Left lung (tissue), 14 donors: ENCODE measurements at places on chromosomes 5 and 9. TPM values are rescaled to one million over a fixed set of nuclear protein-coding genes. Genes with fewer than 3 reads are reported as not detected.

DNA sequence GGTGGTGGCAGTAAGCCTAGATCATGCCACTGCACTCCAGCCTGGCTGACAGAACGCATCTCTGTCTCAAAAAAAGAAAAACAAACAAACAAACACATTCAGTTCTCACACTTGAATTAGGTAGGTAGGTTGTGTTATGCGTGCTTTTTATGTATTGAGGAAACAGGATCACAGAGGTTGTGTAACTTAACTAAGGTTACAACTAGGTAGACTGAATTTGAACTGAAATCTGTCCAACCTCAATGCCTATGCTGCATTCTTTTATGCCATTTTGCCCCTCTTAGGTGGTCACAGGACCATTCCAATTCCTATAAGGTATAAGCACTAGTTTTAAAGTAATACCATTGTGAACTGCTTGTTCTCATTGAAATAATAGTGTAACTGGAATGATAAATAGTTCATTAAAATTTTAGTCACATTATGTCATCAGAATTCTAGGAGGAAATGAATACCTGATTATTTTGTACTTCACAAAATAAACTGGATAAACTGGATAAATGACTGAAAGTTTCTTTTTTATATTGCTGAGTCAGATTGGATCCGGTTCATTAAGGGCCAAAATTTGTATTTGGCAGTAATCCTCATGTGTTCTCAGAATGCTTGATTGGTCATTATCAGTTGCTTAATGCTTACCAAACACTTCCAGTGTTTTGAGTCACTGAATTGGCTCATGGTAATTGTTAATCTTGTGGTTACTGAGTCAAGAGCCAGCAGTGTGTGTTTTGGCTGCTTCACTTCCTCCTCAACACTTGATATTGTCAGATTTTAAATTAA is 7.1 kb downstream of the UBAP1 start:
- no peak for DNase-seq

- no peak for DNase-seq
These were observed 264.2 kb downstream of the CRB2 start for GRCh38 chr9:123620239-123620638.

DNA sequence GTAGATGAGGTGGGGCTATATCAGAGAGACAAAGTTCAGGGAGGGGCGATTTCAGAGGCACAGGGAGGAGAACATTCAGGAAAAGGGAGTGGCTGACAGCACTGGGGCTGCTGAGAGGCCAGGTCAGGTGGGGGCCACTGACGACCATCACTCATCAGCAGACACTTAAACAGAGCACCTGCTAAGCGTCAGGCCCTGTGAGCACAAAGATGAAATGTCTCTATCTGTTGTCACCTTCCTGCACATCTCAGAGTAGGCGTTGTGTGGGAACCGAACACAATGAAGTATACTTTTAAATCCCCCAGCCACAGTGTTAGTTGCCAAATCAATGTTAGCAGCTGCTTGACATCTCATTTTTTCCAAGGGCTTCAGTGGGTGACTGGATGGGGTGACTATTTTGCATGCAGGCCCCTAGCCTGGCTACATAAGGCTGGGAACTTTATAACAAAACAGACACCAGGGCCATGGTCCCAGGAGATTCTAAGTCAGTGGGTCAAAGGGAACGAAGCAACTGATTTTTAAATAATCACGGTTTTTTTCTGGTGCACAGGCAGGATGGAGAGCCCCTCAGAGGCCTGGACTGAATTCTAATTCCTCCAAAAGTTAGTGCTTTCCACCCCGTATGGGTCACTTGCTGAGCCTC is 31.1 kb upstream of the ANKRD18A start:
- no peak for DNase-seq

DNA sequence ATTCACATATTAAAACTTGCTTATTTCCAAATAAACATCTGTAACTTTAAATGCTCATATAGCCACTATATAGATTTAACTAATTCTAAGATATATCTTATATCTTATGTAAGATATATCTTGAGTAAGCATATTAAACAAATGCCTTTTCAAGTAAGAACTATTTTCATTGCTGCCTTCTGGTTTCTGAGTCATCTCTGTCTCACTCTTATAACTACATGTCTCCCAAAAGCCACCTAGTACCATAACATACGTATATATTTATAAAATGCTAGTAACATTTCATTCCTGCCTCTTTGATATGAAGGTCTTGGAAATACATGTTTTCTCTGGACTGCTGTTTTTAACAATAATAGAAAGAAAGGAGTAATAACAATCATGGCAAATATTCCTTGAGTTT is 429.5 kb downstream of the DTWD2 start:
- no peak for DNase-seq

GRCh38 chr5:139131465-139131864 is 66.7 kb downstream of the SIL1 start:
- no peak for DNase-seq

DNA sequence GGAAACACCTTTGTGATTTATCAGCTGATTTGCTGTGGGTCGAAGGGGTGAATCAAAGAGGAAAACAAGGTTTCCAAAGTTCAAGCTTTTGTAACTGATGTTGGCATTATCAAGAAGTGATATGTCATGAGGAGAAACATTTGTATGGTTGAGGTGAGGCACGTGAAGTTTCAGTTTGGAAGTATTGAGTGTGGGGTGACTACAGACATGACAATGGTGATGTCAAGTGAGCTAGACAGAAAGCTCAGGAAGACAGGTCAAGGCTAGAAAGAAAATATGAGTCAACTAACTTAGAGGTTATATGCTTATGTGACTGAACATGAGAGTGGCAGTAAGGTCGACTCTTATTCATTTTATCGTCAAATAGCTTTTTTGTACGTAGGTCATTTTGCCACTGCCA is 99.1 kb downstream of the RAB3C start:
- DNase-seq: no peak

DNA sequence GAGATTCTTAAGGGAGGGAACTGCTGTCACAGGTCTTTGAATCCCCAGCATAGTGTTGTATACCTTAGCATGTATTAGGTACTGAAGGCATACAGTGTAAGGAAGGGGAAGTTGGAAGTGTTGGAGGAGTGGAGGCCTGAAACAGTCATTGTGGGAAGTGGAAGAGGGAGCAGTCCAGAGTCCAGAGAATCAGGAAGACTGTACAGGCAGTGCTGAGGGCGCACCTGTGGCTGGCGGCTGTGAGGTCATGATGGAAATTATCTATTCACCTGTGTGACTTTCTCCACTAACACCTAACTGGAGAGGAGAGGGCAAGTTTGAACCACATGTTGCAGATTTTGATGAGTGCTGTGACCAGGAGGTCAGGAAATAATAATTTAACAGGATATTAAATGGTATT is 119.7 kb upstream of the NIPBL start:
- DNase-seq: no peak

DNA sequence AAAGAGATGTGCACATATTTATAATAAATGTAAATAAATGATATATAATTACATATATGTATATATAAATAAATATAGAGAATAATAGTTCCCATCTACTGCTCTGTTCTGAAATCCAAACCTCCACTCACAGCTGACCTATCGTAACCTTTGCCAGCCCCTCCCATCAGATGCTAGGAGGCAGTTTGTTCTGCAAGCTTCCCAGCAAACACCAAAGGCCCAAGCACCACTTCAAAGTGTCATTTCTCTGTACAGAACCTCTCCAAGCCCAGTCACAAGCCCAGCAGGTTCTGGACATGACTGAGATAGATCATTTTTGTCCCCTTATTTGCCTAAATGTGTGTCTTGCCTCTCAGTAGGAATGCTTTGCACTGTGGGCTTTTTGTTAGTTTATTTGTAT is 62.4 kb downstream of the MFAP3 start:
- no peak for DNase-seq

- no peak for DNase-seq
These were observed 35.3 kb downstream of the ERBIN start for GRCh38 chr5:65961633-65962032.

DNA sequence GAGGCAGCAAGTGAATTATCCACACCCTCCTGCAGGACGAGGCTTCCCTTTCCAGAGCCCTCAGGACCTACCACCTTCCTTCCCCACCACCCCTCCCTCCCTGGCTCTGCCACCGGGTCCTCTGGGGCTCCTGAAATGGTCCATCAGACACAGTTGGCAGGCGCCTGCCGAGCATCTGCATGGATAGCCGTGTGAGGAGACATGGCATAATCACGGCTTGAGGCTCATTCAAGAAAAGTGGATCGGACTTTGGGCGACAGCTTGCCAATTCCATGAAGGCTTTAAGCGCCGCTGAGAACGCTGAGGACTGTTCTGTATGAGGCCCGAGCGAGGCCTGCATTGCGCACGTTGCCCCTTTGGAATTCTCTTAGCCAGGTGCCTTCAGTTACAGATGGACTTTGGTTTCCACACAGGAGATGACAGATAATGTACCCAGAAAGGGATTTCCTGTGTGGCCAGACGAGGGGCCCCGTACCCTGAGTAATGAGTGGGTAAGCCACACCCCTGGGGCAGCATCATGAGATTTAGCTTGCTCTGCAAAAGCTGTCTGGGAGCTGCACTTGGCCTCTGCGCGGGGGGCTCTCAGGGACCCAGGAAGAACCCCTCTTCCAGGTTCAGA is 179.8 kb downstream of the OLFM1 start:
- no peak for DNase-seq

- DNase-seq: no peak
These were observed 97.3 kb downstream of the OXCT1 start for GRCh38 chr5:41772785-41773442.

Gene CCNO
- 5.1 TPM for polyA plus RNA-seq
